CD4-positive, CD25-positive, alpha-beta regulatory T cell (primary cell): ENCODE measurements at places on chromosomes 3 and 15. TPM values are rescaled to one million over a fixed set of nuclear protein-coding genes. Genes with fewer than 3 reads are reported as not detected.

DNA sequence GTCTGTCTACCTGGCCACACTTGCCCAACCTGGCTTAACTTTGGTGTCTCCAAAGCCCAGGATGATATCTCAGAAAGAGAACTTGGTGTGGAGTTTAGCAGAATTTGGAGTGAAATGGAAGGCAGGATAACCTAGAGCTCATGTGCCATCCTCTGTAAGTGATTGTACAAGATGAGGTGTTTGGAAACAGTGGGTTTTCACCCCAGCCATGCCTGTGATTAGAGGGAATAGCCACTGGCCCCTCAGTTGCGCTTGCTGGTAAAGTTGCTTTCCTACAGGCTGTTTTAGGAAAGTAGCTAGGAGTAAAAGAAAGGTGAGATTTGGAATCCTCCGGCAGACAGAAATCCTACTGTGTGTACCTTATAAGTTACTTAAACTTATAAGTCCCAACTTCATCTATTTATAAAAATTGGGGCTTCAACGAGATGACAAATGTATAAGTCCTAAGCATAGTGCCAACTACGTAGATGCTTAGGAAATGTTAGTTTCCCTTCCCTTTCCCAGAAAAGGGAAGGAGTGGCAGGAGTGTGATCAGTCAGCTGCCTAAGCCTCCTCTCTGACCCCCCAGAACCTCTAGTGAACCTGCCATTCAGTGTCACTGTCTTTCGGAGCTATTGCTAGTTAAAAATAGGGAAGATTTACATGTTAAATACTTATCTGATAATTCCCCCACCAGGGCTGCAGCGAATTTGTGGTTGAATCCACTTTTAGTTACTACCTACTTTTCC, 13.4 kb upstream of the BMF start:
- no peaks in the 10 kb centered on the region for H3K27me3 ChIP-seq
- H3K36me3 ChIP-seq: no peaks in the 10 kb centered on the region
- H3K4me3 ChIP-seq: no peak overlapping the region

DNA sequence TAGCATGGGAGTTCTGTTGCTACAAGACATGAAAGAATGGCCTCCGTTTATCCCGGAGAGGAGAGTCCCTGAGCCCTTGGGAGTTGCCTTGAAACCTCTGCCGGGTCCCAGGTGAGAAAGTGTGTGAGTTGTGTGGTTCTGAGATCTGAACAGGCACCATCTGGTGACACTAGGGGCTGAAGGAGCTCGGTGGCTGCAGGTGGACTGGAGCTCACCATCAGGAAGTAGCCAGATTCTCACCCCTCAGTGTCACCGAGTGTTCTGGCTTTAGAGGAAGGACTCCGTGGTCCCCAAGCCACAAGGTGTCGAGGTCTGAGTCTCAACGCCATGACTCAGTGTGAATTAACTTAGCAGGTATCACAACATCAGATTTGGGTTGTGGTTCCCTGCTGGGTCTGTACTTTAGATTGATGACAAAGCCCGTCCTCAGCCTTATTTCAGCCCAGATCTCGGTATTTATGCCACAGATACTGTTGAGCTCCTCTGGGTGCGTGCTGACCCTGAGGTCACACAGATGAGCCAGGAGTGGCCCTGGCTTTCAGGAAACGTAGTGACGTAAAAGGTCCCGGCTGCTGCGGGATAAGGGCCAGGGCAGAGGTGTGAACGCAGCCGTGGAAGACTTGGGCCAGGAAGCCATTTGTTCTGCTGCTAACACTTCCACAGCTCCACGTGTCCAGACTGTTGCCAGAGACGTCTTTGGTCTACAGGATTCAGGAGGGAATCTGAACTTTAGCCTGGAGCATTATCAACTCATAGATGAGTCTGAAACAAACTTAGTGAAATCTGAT, 54.4 kb downstream of the PGPEP1L start:
- peak; percentile 23 for DNase-seq
- no peaks in the 10 kb centered on the region for H3K27me3 ChIP-seq
- H3K36me3 ChIP-seq: no peaks in the 10 kb centered on the region
- H3K27ac ChIP-seq: no peak overlapping the region
- no peak overlapping the region for H3K4me3 ChIP-seq
- no peaks in the 10 kb centered on the region for H3K4me1 ChIP-seq

- no peak overlapping the region for H3K4me3 ChIP-seq
- no peak overlapping the region for H3K27ac ChIP-seq
- H3K27me3 ChIP-seq: no peaks in the 10 kb centered on the region
- H3K36me3 ChIP-seq: no peaks in the 10 kb centered on the region
- no peak for DNase-seq
These were observed 112.7 kb downstream of the NFKBIZ start for GRCh38 chr3:101962055-101962454.

- no peak for DNase-seq
- no peaks in the 10 kb centered on the region for H3K4me1 ChIP-seq
- H3K27me3 ChIP-seq: no peaks in the 10 kb centered on the region
- H3K36me3 ChIP-seq: no peaks in the 10 kb centered on the region
- H3K4me3 ChIP-seq: no peak overlapping the region
These were observed 1417.0 kb upstream of the ALCAM start for GRCh38 chr3:103949693-103950092.

The GHSR gene
- not detected for total RNA-seq
